ENCODE measurements at places on chromosomes 11 and 22.

- no peak for DNase-seq
Measured at GRCh38 chr11:66068923-66069714, 953 bp upstream of the PACS1 start.

- DNase-seq: no peak
Measured at GRCh38 chr11:15726893-15727519, 612.3 kb downstream of the INSC start.

DNA sequence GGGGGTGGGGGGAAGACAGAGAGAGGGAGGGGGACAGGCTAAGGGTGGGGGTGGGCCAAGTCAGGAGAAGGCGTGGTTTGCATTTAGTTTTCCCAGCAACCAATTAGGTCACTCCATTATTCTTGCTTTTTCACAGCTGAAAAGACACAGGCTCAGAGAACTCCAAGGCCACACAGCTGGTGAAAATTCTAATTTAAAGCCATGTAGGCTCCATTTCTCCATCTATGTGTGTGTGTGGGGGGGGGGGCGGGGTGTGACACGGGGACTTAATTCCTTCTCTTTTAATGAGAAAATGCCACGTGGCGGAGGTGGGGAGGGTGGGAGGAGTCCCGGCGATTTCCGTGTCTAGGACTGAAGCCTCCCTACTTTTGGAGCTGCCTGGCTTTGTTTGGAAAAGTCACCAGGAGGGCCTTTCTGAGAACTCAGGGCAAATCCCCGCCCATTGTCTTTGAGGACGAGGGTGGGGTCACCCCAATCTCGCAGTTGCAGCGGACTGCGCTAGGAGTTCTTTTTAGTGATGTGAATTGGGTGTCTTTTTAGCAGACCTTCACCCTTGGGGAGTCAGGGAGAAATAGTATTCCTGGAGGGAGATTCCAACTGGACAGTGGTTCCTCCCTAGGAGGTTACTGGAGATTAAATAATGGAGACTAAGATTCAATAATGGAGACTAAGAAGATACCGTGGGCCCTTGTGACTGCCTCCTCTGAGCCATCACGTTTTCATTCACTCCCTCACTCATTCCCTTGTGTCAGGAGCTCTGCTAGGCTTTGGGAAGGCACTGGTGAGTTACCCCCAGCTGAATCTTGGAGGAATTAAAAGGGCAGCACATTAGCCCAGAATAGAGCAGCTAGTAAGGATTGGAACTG is 36.4 kb upstream of the PTPRJ start:
- no peak for DNase-seq

GRCh38 chr22:42978453-42979103 is 36.4 kb downstream of the PACSIN2 start:
- DNase-seq: no peak

GRCh38 chr11:34299284-34299972 is 58.4 kb downstream of the ABTB2 start:
- no peak for DNase-seq

GRCh38 chr11:69134957-69135356 is 20.8 kb upstream of the SMIM38 start:
- no peak for DNase-seq

GRCh38 chr11:65853246-65853979 is 4.6 kb downstream of the CFL1 start:
- DNase-seq: no peak

DNA sequence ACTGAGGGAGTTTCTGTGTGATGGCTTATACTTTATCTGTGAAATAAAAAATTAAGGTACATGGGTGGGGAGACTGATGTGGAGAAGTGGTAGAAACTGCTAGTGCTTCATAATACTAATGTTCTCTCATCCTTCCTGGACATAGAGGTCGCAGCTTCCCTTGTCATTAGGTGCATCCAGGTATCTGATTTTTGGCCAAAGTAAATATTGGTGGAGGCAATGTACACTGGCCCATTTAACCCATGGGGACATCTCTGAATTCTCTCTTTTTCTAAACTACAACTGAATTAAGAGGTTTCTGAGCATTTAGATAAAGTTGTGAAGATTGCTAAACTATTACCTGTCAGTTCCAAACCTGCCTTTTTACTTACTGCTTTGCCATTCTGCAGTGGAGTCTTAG is 140.9 kb upstream of the CHORDC1 start:
- DNase-seq: no peak

- no peak for DNase-seq
Measured at GRCh38 chr11:8221917-8222495, 41.7 kb downstream of the LMO1 start.
